ENCODE measurements at places on chromosomes 7 and 10.

GRCh38 chr10:57188846-57189245 is 827.8 kb upstream of the ZWINT start:
- no peaks in the 10 kb centered on the region for H3K27me3 ChIP-seq
- no peak overlapping the region for H3K4me3 ChIP-seq
- DNase-seq, result peak; percentile 2
- no peaks in the 10 kb centered on the region for H3K4me1 ChIP-seq

GRCh38 chr7:42236976-42237810 is at the start of gene GLI3:
GLI3 (minus strand) TSS chr7:42237209; CDS start chr7:42223253, 13,956 bp downstream.
- peaks cover 47% of the 10 kb centered on the region for H3K4me1 ChIP-seq
- no peaks in the 10 kb centered on the region for H3K27me3 ChIP-seq
- H3K4me3 ChIP-seq, result peak within 1 kb of the TSS; percentile 86
- DNase-seq, result peak; percentile 87
- 0 out of 2 replicates have a peak, but pooled peaks cover 3% of the 10 kb centered on the region for H3K36me3 ChIP-seq

DNA sequence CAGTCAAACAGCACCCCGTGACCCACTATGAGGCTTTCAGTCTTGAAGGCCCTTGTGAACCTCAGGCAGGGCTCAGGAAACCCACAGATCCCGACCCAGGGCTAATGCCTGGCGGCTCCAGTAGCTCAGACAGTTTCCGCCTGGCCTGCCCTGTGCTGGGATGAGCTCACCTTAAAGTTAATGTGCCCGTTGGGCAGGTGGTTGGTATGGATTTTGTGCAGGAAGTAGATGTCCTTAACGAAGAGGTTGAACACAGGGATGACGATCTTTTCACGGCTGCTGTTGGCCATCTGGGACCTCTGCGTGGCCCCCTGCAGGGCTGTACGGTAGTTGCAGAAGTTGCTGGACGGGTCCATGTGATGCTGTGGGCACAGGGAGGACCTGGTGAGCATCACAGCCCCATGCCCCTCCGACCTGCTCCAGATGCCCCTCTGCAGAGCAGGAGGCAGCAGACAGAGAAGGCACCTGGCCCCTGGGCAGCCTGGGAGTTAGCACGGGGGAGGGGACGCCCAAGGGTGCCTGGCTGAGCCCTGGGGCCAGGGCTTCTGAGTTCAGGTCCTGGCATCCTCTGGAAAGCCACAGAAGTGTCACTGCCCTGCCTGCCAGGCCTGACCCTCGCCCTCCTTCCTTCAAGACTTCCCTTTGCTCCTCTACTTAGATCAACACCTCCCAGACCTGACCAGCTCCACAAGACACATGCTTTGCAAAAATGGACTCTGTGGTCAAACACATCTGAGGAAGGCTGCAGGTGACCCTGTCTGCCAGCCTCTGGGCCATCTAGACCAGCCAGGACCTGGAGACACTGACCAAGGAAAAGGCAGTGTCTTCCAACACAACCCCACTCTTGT is 59.8 kb downstream of the CSGALNACT2 start:
- DNase-seq, result no peak
- no peak overlapping the region for H3K27ac ChIP-seq
- H3K4me1 ChIP-seq, result no peaks in the 10 kb centered on the region

GRCh38 chr7:70565721-70566370 is 566.1 kb upstream of the GALNT17 start:
- no peak overlapping the region for H3K27ac ChIP-seq
- H3K4me3 ChIP-seq, result no peak overlapping the region
- no peaks in the 10 kb centered on the region for H3K4me1 ChIP-seq
- DNase-seq, result no peak

- peaks cover 7% of the 10 kb centered on the region for H3K36me3 ChIP-seq
- no peak for DNase-seq
- peak overlapping the region; percentile 8 for H3K4me3 ChIP-seq
- peaks cover 42% of the 10 kb centered on the region for H3K4me1 ChIP-seq
- H3K27ac ChIP-seq, result peak overlapping the region; percentile 94
- no peaks in the 10 kb centered on the region for H3K27me3 ChIP-seq
These were observed 93.8 kb downstream of the ZRANB1 start for GRCh38 chr10:125035588-125036295.

GRCh38 chr10:3397231-3397630 is 224.6 kb upstream of the PITRM1 start:
- peak overlapping the region; percentile 5 for H3K27ac ChIP-seq
- peaks cover 63% of the 10 kb centered on the region for H3K4me1 ChIP-seq
- no peaks in the 10 kb centered on the region for H3K36me3 ChIP-seq
- DNase-seq, result no peak
- no peaks in the 10 kb centered on the region for H3K27me3 ChIP-seq

GRCh38 chr7:25881317-25882037 is 270.5 kb upstream of the NFE2L3 start:
- H3K27me3 ChIP-seq, result peaks cover 24% of the 10 kb centered on the region
- no peaks in the 10 kb centered on the region for H3K4me1 ChIP-seq
- DNase-seq, result no peak
- H3K36me3 ChIP-seq, result no peaks in the 10 kb centered on the region
- no peak overlapping the region for H3K4me3 ChIP-seq

- H3K4me1 ChIP-seq, result peaks cover 39% of the 10 kb centered on the region
- peak overlapping the region; percentile 72 for H3K27ac ChIP-seq
- peak; percentile 65 for DNase-seq
These were observed 41.4 kb upstream of the SGCE start for GRCh38 chr7:94697035-94697974.

- peaks cover 17% of the 10 kb centered on the region for H3K36me3 ChIP-seq
- H3K27me3 ChIP-seq, result no peaks in the 10 kb centered on the region
- no peak overlapping the region for H3K27ac ChIP-seq
- peaks cover 27% of the 10 kb centered on the region for H3K4me1 ChIP-seq
- H3K4me3 ChIP-seq, result no peak overlapping the region
- DNase-seq, result no peak
These were observed 51.6 kb downstream of the TES start for GRCh38 chr7:116261904-116262303.

- H3K4me1 ChIP-seq, result peaks cover 5% of the 10 kb centered on the region
- H3K4me3 ChIP-seq, result no peak overlapping the region
- H3K27me3 ChIP-seq, result 0 out of 2 replicates have a peak, but pooled peaks cover 3% of the 10 kb centered on the region
- H3K36me3 ChIP-seq, result no peaks in the 10 kb centered on the region
- H3K27ac ChIP-seq, result no peak overlapping the region
These were observed 6.5 kb upstream of the CALU start for GRCh38 chr7:128732521-128733277.

GRCh38 chr10:130177250-130177649 is 41.1 kb downstream of the GLRX3 start:
- no peak overlapping the region for H3K4me3 ChIP-seq
- no peak for DNase-seq
- H3K27me3 ChIP-seq, result no peaks in the 10 kb centered on the region
- H3K4me1 ChIP-seq, result no peaks in the 10 kb centered on the region

DNA sequence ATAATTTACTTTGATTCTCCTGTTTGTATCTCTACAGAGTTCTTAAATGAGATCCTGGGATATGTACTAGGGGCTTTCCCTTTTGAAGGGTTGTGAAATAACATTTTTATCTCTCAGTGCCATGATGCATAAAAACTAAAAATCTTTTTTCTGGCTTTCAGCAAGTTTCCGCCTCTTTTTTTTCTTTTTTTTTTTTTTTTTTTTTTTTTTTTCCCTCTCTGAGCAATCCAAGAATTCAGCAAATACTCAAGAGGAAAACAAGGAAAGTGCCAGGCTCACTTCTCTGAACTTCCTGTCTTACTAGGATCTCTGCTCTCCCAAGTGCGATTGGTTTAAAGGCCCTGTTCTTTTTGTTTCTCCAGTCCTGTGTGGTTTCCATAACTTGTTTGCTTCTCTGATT is 79.9 kb downstream of the HYCC1 start:
- H3K27me3 ChIP-seq, result no peaks in the 10 kb centered on the region
- H3K27ac ChIP-seq, result no peak overlapping the region
- H3K36me3 ChIP-seq, result no peaks in the 10 kb centered on the region
- no peak overlapping the region for H3K4me3 ChIP-seq

- peak; percentile 69 for DNase-seq
- no peaks in the 10 kb centered on the region for H3K36me3 ChIP-seq
- peak overlapping the region; percentile 99 for H3K27ac ChIP-seq
These were observed 7.9 kb downstream of the ESYT2 start for GRCh38 chr7:158821171-158822031.

DNA sequence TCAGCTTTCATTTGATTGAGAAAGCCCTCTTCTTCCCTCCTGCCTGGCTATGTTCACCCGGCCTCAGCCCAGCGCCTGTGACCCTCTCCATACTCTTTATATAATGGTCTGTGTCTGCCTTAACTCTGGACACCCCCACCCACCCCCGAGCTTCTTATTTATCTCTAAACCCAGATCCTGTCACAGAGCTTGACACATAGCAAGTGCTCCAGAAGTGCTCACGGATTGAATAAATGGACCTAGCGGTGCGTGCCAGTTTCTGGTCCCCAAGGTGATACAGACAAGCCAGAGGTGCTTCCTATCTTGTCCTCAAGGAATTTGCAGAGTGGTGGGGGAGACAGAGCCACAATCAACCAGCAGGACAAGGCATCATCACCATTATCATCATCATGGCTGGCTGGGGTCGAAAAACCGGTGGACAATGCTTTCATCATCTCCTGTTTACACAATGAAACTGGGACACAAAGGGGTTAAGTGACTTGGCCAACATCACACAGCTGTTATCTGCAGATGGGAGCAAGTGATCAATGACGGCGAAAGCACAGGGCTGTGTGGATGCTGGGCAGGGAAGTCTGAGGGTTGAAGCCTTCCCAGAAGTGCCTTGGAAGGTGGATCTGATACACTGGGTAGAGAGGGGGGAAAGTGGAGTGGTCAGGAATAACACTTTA is 2.2 kb upstream of the LOXL4 start:
- H3K4me1 ChIP-seq, result peaks cover 23% of the 10 kb centered on the region
- DNase-seq, result no peak
